ENCODE measurements at places on chromosomes 13 and 19. TPM values are rescaled to one million over a fixed set of nuclear protein-coding genes. Genes with fewer than 3 reads are reported as not detected.

Gene TSSK6
- total RNA-seq: 0.74 TPM

Gene IGLON5
- not detected for total RNA-seq

Gene JSRP1
- total RNA-seq: not detected

Gene FFAR3
- total RNA-seq: not detected

Gene C1QTNF9B
- total RNA-seq: not detected

Gene PGLYRP2
- not detected for total RNA-seq

Gene SIGLEC8
- total RNA-seq: not detected

Gene DENND1C
- total RNA-seq: not detected

Gene RNF17
- total RNA-seq: not detected

Gene GGN
- total RNA-seq: 0.47 TPM

Gene ZFP36
- total RNA-seq: 4.3 TPM

Gene GNG7
- total RNA-seq: not detected

Gene BRSK1
- total RNA-seq: 10.3 TPM

Gene PSG6
- not detected for total RNA-seq

Gene ZNF829
- total RNA-seq: 0.03 TPM

Gene CEACAM4
- total RNA-seq: not detected

Gene FKBP8
- 288 TPM for total RNA-seq

Gene NFILZ
- not detected for total RNA-seq

Gene ELANE
- not detected for total RNA-seq

Gene DCLK1
- 2.2 TPM for total RNA-seq

Gene IFNL1
- total RNA-seq: not detected

Gene ZNF730
- total RNA-seq: 0.18 TPM

Gene PRKCG
- not detected for total RNA-seq

Gene RELB
- 12.6 TPM for total RNA-seq

Gene ZNF324B
- 6.7 TPM for total RNA-seq

Gene SGCG
- not detected for total RNA-seq

Gene EHD2
- 35.9 TPM for total RNA-seq

Gene COPE
- total RNA-seq: 598 TPM

Gene PSG3
- total RNA-seq: not detected

Gene LIM2
- total RNA-seq: not detected

Gene LILRA2
- not detected for total RNA-seq

Gene KLF2
- total RNA-seq: 15.2 TPM

Gene DUS3L
- total RNA-seq: 52.5 TPM

Gene MYH14
- total RNA-seq: not detected

Gene SEMA6B
- 0.08 TPM for total RNA-seq

Gene NUDT19
- total RNA-seq: 14.1 TPM

Gene ZNF568
- total RNA-seq: not detected

Gene ZNF714
- total RNA-seq: 25.8 TPM

Gene APOC4
- not detected for total RNA-seq

Gene DKKL1
- 0.75 TPM for total RNA-seq

Gene MTUS2
- not detected for total RNA-seq

Gene VSTM1
- total RNA-seq: not detected

Gene DIRAS1
- total RNA-seq: not detected

Gene UPF1
- 47.6 TPM for total RNA-seq

Gene PEAK3
- not detected for total RNA-seq

Gene SLC6A16
- not detected for total RNA-seq

Gene ZNF66
- total RNA-seq: 0.84 TPM

Gene FAM32A
- 162 TPM for total RNA-seq

Gene GRIK5
- not detected for total RNA-seq
